ENCODE measurements at places on chromosomes 7 and 10. TPM values are rescaled to one million over a fixed set of nuclear protein-coding genes. Genes with fewer than 3 reads are reported as not detected.

RSPH10B gene
- not detected for total RNA-seq

GRCh38 chr7:158655931-158656441, 48.6 kb downstream of the NCAPG2 start:
- DNase-seq = no peak

GRCh38 chr10:110355141-110355831, 50.6 kb upstream of the SMNDC1 start:
- no peak for DNase-seq

DNA sequence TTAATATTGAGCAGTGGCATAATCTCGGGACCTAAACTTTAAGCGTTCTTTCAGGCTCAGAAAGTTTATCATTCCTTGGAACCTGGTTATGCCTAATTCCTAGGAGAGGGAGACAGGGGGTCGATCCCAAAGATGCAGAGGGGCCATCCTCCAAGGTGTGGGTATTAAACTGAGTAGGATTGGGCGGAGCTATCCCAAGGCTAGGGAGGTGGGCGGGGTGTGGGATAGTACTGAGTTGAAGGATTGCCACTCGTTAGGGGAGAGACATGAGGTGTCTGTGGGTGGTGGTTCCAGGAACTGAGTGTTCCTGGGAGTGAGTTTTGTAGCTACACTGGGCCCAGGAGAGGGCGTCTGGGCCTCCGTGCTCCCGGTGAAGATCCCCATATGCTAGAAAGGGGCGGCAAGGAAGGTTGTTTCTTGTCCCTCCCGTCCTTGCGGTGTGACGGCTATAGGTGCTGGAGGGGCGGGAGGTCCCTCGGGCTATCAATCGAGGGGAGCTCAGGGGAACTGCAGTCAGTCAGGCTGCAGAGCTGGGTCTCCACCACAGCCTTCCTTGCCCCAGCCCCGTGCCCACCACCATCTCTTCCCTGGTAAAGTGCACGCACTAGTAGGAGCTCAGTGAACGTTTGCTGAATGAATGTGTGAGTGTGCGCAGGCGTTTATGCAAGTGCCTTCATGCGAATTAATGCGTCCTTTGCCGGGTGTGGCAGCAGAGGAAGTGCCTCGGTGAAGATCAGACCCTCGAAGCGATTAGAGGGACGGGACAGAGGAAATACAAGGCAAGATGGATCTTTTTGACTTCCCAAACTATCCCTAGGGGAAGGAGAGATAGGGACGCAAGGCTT, 3.0 kb upstream of the HMX2 start:
- DNase-seq = no peak

DNA sequence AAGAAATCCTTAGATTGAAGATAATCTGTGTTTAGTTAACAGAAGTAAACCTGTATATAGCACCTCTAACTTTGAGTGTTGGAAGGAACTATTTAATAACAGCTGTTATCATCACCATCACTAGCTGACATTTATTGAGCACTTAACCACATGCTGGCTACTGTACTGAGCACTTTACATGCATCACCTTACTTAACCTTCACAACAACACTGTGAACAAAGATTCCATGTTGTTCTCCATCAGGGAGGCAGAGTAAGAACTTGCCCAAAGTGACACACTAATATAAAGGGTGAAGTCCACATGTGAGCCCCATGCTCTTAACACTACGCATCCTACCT, 182.2 kb downstream of the ST7 start:
- DNase-seq = no peak

Measured in gastrocnemius medialis (tissue), 4 donors.